ENCODE measurements at places on chromosomes 12 and 14. TPM values are rescaled to one million over a fixed set of nuclear protein-coding genes. Genes with fewer than 3 reads are reported as not detected.

GRCh38 chr14:95313707-95314106 lies 6.0 kb downstream of the CLMN start:
- DNase-seq, result no peak
- peaks cover 3% of the 10 kb centered on the region for H3K4me1 ChIP-seq
- H3K27me3 ChIP-seq, result peaks cover 5% of the 10 kb centered on the region

GRCh38 chr14:106879241-106879640 lies 1352.9 kb downstream of the TMEM121 start:
- H3K27ac ChIP-seq, result no peak overlapping the region
- H3K27me3 ChIP-seq, result peaks cover 9% of the 10 kb centered on the region
- no peaks in the 10 kb centered on the region for H3K4me1 ChIP-seq
- no peak overlapping the region for H3K4me3 ChIP-seq
- no peak for DNase-seq

- H3K4me1 ChIP-seq, result peaks cover 28% of the 10 kb centered on the region
- peaks cover 37% of the 10 kb centered on the region for H3K36me3 ChIP-seq
- no peak overlapping the region for H3K27ac ChIP-seq
- DNase-seq, result no peak
- no peaks in the 10 kb centered on the region for H3K27me3 ChIP-seq
Observed at GRCh38 chr12:26953447-26953846, 15.2 kb downstream of the FGFR1OP2 start.

DNA sequence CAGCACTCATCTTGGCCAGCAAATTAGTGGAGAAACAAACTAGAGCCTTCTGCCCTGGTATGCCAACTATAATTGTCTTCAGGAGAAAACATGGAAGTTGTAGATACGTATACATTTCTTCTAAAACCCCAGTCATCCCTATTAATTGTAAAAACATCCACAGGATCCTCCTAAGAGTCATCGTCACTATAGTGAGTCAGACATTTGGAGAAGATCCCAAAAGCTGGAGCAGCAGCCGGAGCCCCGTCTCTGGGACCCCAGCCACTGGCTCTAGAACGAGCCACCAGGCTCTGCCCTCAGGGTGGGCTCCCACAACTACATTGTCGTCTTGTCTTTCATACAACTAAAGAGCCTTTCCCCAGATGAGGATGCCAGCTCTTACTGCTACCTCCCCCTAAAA lies 15.5 kb downstream of the PRKAB1 start:
- H3K36me3 ChIP-seq, result peaks cover 37% of the 10 kb centered on the region
- no peak for DNase-seq
- no peak overlapping the region for H3K27ac ChIP-seq
- H3K4me1 ChIP-seq, result no peaks in the 10 kb centered on the region

DNA sequence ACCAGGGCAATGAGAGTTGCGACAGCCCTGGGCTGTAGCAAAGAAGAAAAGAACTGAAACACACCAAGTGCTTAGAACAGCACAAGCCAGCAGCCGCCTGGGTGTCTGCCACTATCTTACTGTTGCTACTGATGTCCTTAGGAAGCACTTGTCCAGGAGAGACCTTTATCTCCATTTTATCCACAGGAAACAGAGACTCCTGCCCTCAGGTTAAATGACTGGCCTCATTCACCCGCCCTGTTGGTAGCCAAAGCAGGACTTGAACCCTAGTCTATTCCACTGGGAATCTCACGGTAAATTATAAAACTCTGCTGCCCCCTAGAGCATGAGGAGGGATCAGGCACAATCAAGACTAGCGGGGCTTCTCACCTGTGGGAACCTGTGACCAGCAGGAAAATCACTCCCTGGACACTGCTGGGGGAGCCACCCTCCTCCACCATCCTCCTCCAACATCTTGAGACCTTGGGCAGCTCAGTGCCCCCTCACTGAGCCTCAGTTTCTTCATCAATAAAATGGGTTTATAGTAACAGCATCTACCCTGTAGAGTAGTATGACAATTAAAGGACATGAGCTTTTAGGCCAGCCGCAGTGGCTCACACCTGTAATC lies 20.5 kb upstream of the TESC start:
- no peaks in the 10 kb centered on the region for H3K4me1 ChIP-seq
- H3K27me3 ChIP-seq, result no peaks in the 10 kb centered on the region
- H3K36me3 ChIP-seq, result no peaks in the 10 kb centered on the region
- no peak overlapping the region for H3K27ac ChIP-seq

- H3K27ac ChIP-seq, result no peak overlapping the region
- no peaks in the 10 kb centered on the region for H3K36me3 ChIP-seq
- no peaks in the 10 kb centered on the region for H3K4me1 ChIP-seq
Observed at GRCh38 chr14:22184157-22184829, 404.7 kb downstream of the DAD1 start.

DNA sequence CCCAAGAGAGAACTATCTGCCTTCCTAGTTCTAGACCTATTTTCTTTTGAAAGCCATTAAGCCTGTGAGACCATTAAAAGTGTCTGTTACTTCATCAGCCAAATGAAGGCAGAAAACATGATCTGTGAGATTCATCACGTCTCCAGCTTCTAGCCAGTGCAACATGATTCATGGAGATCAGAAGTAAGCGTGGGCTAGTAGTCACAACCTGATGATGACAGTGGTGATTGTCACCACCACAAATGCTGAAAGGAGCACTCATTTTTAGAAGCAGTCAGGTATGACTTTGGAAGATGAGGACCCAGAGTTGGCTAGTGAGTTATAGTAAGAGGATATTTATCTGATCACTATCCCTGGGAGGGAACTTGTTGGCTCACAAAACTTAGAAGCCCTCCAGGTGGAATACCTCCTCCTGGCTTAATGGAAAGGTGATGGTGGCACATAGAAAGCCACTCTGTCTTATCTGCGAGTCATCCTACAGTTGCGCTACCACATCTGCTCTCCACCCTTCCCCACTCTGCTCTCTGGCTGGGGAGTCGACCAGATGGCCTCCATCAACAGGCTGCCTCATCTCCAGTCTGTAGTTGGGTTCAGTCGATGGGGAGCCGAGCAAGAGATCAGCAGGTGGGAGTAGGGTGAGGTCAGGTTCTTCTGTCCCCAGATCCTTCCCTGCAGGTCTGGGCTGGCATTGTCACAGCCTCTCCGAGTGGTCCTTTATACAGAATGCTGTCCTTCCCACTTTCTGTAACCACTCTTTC lies 317.6 kb upstream of the FKBP4 start:
- no peak for DNase-seq
- no peak overlapping the region for H3K4me3 ChIP-seq
- H3K36me3 ChIP-seq, result no peaks in the 10 kb centered on the region
- H3K27ac ChIP-seq, result no peak overlapping the region
- peaks cover 8% of the 10 kb centered on the region for H3K27me3 ChIP-seq

- peaks cover 42% of the 10 kb centered on the region for H3K27me3 ChIP-seq
- H3K36me3 ChIP-seq, result no peaks in the 10 kb centered on the region
- H3K27ac ChIP-seq, result no peak overlapping the region
- H3K4me3 ChIP-seq, result no peak overlapping the region
Observed at GRCh38 chr14:36659822-36660735, 1.6 kb upstream of the PAX9 start.

The HHIPL1 gene
- polyA plus RNA-seq, result 0.23 TPM

- no peaks in the 10 kb centered on the region for H3K4me1 ChIP-seq
- H3K27me3 ChIP-seq, result no peaks in the 10 kb centered on the region
- no peak overlapping the region for H3K4me3 ChIP-seq
- no peak for DNase-seq
Observed at GRCh38 chr12:113833422-113833821, 132.7 kb downstream of the RBM19 start.

GRCh38 chr14:64197996-64198395 lies 96.2 kb downstream of the ESR2 start:
- DNase-seq, result no peak
- H3K4me1 ChIP-seq, result peaks cover 24% of the 10 kb centered on the region
- no peak overlapping the region for H3K4me3 ChIP-seq

GRCh38 chr12:31246470-31246850 lies 79.5 kb downstream of the SINHCAF start:
- DNase-seq, result no peak
- H3K4me1 ChIP-seq, result no peaks in the 10 kb centered on the region
- H3K4me3 ChIP-seq, result no peak overlapping the region
- H3K27me3 ChIP-seq, result peaks cover 3% of the 10 kb centered on the region

- H3K4me3 ChIP-seq, result no peak overlapping the region
- no peaks in the 10 kb centered on the region for H3K36me3 ChIP-seq
- no peak for DNase-seq
- H3K27ac ChIP-seq, result no peak overlapping the region
Observed at GRCh38 chr14:103318750-103319419, 15.2 kb upstream of the EIF5 start.

The ALX1 gene
- polyA plus RNA-seq, result not detected

DNA sequence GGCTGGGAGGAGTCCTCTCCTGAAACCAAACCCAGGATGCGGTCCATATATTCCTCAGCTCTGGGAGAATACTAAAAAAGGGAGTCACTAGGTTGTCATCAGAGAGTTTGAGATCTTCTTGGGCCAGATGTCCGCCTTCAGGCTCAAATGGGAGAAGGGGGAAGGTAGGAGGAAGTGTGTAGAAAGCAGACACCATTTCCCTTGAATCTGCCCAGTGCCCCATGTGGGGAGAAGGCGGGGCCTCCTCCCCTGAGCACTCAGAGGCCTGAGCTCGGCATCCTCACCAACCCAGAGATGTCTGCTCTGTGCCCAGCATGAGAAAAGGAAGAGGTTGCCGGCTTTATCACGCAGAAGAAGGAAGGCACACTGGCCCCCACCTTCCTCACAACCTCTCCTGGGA lies 37.3 kb downstream of the LTBP2 start:
- H3K27ac ChIP-seq, result no peak overlapping the region
- no peak for DNase-seq

The CMKLR1 gene
- polyA plus RNA-seq, result 1.6 TPM

GRCh38 chr12:71469258-71469750 lies 29.7 kb downstream of the LGR5 start:
- H3K27me3 ChIP-seq, result peaks cover 7% of the 10 kb centered on the region
- no peak for DNase-seq
- no peaks in the 10 kb centered on the region for H3K4me1 ChIP-seq
- no peak overlapping the region for H3K4me3 ChIP-seq

DNA sequence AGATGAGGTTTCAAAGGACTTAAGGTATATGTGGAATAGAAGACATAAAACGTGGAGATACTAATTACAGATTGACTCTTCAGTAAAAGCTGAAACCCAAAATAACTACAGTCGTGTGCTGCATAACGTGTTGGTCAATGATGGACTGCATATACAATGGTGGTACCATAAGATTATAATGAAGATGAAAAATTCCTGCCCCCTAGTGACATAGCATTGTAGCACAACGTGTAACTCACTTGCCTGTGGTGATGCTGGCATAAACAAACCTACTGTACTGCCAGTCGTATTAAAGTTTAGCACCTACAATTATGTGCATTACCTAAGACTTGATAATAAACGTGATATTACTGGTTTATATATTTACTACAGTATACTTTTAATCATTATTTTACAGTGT lies 150.3 kb downstream of the LRRK2 start:
- H3K4me3 ChIP-seq, result no peak overlapping the region
- H3K4me1 ChIP-seq, result no peaks in the 10 kb centered on the region
- H3K36me3 ChIP-seq, result no peaks in the 10 kb centered on the region

The OTOGL gene
- polyA plus RNA-seq, result not detected

GRCh38 chr12:111664961-111665865 lies 20.5 kb downstream of the BRAP start:
- H3K27me3 ChIP-seq, result no peaks in the 10 kb centered on the region
- H3K4me1 ChIP-seq, result no peaks in the 10 kb centered on the region

DNA sequence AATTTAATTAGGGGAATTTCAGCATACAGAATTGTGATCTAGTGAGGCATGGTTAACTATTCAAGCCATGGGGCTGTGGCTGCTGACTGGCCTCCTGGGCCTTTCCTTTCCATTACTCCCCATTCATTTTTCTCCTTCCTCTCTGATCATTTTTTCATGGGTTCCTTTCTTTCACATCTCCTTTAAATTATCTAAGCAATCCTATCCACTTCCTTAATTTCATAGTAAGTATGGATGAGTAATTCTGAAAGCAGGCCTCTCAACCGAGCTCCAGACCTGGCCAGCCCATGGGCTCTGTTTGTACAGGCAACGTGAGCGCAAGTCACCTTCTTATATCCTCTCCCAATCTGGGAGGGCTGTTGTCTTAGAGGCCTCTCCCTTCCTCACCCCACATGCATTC lies 13.4 kb downstream of the CKAP4 start:
- no peak overlapping the region for H3K27ac ChIP-seq
- H3K27me3 ChIP-seq, result no peaks in the 10 kb centered on the region
- H3K4me3 ChIP-seq, result no peak overlapping the region
- no peaks in the 10 kb centered on the region for H3K4me1 ChIP-seq
- no peak for DNase-seq

GRCh38 chr12:4289231-4289878 lies 15.8 kb downstream of the CCND2 start:
- no peak for DNase-seq
- H3K27ac ChIP-seq, result peak overlapping the region; percentile 49
- H3K4me3 ChIP-seq, result no peak overlapping the region

DNA sequence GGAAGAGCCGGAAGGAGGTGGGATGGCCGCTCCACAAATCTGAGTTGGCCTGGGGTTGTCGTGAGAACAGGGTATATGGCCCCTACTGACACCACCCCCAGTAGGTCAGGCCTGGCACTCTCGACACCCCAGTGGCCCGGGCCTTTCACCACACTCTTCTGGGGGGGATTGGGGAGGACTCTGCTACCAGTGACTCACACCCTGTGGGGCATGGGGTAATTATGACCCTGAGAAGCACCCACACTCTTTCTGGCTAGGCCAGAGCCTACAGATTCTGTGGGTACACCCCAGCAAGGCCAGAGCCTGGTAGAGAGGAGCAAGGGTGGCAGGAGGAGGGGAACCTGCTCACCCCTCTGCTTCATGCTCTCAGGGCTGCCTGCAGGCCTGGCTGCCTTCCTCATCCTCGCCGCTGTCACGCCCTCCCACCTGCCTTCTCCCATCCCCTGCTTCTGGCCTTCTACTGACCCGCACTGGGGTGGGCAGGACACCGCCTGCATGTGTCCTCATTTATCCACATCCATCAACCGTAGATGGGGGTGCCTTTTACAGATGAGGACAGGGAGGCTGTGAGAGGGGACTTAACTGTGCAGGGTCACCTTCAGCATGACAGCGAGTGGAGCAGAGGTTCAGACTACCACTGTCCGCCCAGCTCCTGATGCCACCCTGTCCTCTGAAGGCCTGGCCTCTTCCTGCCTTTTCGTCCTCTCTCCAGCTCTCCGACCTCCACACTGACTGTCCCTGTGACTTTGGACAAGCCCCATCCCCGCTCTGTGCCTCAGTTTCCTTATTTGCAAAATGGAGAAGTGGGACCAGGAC lies 18.4 kb downstream of the ASB2 start:
- DNase-seq, result no peak
- H3K27ac ChIP-seq, result peak overlapping the region; percentile 88
- no peaks in the 10 kb centered on the region for H3K36me3 ChIP-seq
- no peaks in the 10 kb centered on the region for H3K27me3 ChIP-seq
- peaks cover 95% of the 10 kb centered on the region for H3K4me1 ChIP-seq
- H3K4me3 ChIP-seq, result peak overlapping the region; percentile 19

The FSCB gene
- not detected for polyA plus RNA-seq

GRCh38 chr12:92597997-92598396 lies 104.8 kb upstream of the PLEKHG7 start:
- no peak overlapping the region for H3K4me3 ChIP-seq
- no peak for DNase-seq
- H3K36me3 ChIP-seq, result no peaks in the 10 kb centered on the region
- H3K27ac ChIP-seq, result no peak overlapping the region
- peaks cover 28% of the 10 kb centered on the region for H3K4me1 ChIP-seq
